COLO829 (cell line): ENCODE measurements at places on chromosomes 3 and 15.

- DNase-seq = no peak
Measured at GRCh38 chr3:107806536-107806935, 283.8 kb downstream of the BBX start.

- no peak for DNase-seq
Measured at GRCh38 chr3:98361289-98361688, 7.6 kb downstream of the OR5K4 start.

GRCh38 chr3:152961323-152961722, 126.4 kb downstream of the P2RY1 start:
- DNase-seq = peak; percentile 70

DNA sequence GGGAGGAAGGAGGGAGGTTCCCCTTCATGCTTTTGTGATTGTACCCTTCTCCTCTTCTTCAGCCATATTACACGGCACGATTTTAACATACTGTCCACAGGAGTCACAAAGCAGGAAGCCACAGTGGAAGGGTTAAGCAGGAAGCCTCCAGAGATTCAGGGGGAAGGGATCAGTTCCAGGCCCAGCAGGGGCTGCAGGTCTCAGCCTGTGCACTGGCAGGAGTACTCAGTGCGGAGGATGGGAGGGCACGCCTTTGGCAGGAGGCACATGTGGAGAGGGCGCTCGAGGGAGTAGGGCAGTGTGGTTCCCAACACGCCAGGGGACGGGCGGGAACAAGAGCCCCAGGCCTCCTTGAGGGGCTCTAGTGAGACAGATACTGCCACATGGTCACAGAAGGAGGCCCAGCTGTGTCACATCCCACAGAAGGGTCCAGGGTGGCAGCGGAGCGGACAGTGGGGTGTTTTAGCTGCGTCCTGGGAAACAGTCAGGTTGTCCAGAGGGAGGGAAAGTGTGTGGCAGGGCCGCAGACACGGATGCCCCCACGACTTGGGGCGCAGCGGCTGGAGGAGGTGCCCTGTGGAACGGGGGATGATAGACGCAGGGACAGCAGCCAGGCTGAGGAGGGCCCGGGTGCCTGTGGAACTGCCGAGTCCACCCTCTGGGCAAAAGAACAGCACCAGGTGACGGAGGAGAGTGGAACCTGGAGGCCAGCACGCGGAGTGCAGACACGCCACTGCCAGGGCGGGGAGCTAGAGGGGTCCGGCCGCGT, 77.5 kb downstream of the CHSY1 start:
- no peak for DNase-seq

DNA sequence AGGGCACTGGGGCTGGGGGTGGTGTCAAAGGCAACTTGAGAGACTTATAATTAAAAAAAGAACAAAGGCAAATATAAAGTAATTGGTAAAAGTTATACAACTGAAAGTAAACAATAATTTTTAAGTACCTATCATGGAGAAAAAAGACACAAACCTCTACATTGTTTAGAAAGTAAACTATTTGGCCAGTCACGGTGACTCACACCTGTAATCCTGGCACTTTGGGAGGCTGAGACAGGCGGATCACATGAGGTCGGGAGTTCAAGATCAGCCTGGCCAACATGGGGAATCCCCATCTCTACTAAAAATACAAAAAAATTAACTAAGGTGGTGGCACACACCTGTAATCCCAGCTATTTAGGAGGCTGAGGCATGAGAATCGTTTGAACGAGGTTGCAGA, 25.8 kb downstream of the RPSA start:
- no peak for DNase-seq

GRCh38 chr15:71547011-71547410, 263.3 kb upstream of the NR2E3 start:
- DNase-seq = no peak

- no peak for DNase-seq
Measured at GRCh38 chr3:58613236-58614132, 36.3 kb upstream of the FAM107A start.
